LoVo (cell line): ENCODE measurements at places on chromosomes 6 and 20.

DNA sequence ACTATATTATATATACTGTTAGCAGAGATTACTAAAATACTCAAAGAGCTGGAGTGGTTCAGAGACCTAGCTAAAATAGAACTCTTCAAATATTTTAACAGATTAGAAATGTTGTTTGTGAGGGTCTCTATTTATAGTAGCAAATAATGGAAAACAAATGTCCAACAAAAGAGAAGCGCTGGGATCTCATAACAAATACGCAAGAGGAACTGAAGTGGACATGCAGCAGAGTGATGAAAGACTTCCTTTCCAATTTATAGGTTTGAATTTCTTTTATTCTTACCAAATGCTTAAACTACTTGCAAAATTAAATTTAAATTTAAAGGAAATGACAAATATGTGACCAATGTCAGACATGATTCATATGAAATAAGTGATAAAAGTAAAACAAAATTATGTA, 49.9 kb downstream of the PIGU start:
- no peak for DNase-seq

DNA sequence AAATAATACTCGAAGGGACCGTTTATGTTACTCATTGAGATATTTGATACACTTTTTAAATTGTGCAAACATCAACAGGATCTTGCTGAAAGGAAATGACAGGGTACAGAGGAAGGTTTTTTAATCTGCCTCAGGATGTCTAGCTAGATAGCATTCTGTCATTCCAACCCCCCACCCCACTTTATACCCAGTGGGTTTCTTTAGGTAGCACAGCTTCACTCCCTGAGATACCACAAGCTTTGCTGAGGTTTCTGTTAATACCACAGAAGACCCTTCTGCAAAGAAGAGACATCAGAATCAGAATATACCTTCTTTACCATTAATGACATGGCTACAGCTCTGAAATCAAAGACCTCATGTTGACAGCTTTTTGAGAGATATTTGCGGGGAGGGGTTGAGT, 1.3 kb downstream of the PHACTR2 start:
- DNase-seq, result no peak

DNA sequence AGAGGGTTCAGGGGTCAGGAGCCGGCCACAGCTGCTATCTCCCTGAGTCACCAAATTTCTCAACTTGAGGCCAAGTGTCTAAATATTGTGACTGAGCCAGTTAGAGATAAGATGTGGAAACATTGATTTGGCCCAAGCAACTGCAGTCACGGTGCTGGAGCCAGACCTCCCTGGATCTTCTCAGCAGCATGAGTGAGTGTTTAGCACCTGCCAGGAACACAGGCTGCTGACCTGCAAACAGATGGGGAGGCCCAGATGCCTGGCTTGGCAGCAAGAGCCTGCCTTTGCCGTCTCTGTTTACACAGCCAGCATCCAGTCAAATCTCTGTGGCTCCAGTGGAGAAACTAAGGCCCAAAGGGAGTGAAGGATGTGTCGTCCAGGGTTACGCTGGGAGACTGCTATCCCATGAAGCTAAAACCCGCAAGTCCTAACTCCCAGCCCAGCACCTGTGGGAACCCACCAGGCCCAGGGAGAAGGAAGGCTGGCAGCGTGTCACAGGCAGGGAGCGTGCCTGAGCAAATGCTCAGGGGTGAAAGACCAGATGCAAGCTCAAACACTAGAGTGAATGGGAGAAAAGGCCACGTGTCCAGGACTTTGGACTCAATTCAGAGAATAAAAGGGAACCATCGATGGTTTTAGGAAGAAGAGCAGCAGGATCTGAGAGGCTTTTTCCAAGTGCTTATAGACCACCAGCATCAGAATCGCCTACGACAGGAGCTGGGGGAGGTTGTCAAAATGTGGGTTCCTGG, 15.9 kb upstream of the PTGIS start:
- peak; percentile 44 for DNase-seq

DNA sequence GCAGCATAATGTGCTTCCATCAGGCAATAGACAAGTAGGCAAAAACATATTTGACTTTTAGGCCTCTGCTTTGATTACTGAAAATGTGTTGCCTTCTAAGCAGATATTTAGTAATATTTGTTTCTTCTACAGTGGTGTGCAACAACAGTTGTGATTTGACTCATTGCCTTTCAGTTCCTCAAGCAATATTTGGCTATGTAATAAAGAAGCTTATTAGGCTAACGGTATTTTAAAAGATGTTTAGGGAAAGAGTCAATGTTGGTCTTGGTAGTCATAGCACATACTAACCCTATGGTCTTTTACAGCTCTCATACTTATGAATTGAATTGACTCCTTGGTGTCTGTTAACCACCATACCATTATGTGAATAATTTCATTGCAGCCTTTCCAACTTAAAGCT, 124.1 kb downstream of the GRIK2 start:
- DNase-seq, result no peak

- DNase-seq, result no peak
These were observed 114.7 kb downstream of the PLCB1 start for GRCh38 chr20:8246716-8247115.
